ENCODE measurements at places on chromosomes 7 and 10. TPM values are rescaled to one million over a fixed set of nuclear protein-coding genes. Genes with fewer than 3 reads are reported as not detected.

Gene TIMM23
- total RNA-seq: 141 TPM

Gene LOXL4
- 0.72 TPM for total RNA-seq

Gene CCDC3
- total RNA-seq: not detected

Gene FOXP2
- total RNA-seq: 2.4 TPM

Gene MMP21
- total RNA-seq: not detected

Gene MAD1L1
- total RNA-seq: 123 TPM

Gene BTRC
- 4.8 TPM for total RNA-seq

Gene AKR1C3
- 3,253 TPM for total RNA-seq

Gene AGAP5
- total RNA-seq: not detected

Gene GBX1
- not detected for total RNA-seq

Gene MYH16
- 0.09 TPM for total RNA-seq

Gene OGA
- 58.9 TPM for total RNA-seq

Gene SEC31B
- total RNA-seq: not detected
